ENCODE measurements at places on chromosomes 5 and 9.

DNA sequence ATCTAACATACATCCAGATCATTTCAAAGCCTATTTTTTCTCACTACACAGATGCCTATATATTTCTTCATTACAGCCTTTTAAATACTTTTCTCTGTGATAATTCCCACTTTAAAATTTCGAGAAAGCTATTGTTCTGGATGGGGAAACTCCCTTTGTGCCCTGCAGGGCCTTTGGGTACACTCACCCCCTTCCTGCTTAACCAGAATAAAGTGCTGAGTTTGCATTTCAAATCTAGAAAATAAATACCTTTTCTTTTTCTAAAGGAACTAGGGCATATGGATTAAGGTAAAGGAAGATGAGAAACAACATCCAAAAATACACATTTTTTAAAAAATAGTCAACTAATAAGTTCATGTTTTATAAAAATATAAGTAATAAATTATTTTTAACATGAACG is 323.9 kb downstream of the ADGRV1 start:
- DNase-seq: no peak

GRCh38 chr9:11319538-11319937 is 706.7 kb upstream of the PTPRD start:
- DNase-seq: peak; percentile 9

DNA sequence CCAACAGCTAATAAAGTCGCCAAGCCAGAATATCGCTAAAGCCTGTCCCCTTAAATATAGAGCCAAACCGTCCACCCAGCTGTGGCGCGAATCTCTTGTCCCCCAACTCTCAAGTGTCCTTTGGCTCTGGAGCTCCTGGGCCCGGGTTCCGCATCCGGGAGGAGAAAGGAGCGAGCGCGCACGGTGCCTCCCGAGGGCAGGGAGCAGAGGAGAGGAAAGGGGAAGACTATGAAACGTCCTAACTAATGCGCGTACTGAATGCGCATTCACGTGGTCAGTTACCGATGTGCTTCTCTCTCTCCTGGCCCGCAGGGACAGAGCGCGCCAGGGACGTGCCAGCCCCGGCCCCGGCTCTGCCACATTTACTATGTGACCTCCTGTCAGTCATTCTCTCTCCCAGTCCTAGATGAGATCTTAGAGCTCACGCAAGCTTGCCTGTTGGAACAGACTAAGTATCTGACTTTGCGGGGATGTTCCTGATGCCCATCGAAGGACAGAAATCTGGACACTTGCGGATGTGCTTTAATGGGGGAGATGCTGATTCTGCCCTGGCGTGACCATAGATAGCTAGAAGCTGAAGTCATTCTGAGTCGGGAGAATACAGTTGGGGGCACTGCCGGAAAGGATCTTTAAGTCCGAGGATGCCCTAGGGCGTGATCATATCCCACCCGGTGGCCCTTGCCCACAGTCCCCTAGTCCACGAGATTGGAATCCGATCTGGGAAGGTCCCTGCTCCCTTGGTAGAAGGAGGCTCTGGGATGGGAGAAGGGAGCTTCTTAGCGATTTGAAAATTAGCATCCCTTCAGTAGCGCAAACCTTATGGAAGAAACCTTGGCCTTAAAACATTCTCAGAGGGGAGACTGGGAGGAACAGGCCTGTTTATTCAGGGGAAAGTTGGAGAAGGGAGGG is 5.7 kb upstream of the EBF1 start:
- DNase-seq: peak; percentile 25

GRCh38 chr9:137245450-137246421 is 4.6 kb downstream of the TUBB4B start:
- no peak for DNase-seq

DNA sequence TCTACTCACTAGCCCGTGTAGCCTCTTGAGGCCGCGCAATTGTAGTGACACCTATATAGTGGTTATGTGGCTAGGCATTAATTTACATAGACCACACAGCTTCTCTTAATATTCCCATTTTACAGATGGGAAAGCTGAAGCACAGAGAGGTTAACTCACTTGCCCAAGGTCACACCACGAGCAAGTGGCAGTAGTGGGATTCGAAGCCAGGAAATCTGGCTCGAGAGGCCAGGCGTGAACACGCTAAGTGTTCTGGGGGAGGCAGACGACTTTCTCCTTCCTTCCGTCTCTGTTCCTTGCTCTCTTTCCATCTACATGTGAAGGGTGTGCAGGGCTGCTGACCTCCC is 49.8 kb upstream of the IER5L start:
- no peak for DNase-seq

DNA sequence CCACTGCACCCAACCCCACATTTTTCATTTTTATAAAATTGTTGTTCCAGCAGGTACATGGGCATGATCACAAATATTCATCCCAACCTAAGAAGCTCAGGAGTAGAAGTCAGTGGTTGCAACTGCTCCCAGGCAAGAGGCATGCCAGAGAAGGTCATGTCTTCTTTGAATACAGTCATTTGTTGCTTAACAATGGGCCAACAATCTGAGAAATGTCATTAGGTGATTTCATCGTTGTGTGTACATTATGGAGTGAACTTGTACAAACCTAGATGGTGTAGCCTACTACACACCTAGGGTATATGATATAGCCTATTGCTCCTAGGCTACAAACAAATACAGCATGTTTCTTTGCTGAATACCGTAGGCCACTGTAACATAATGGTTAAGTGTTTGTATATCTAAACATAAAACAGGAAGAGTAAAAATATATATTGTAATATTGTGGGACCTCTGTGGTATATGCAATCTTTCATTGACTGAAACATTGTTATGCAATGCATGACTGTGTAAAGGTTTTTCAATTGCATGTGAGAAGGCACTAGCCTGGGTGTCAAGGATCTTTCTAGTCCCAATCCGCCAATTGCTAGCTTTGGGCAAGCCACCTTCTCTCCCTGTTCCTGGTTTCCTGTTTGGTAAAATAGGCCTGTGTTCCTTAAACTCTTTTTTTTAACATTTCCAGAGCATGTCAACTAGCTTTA is 27.6 kb downstream of the ATP10B start:
- no peak for DNase-seq

- no peak for DNase-seq
These were observed 3.8 kb downstream of the PDCD1LG2 start for GRCh38 chr9:5513966-5514616.

GRCh38 chr5:7653046-7653445 is 197.9 kb downstream of the CFAP90 start:
- DNase-seq: no peak

DNA sequence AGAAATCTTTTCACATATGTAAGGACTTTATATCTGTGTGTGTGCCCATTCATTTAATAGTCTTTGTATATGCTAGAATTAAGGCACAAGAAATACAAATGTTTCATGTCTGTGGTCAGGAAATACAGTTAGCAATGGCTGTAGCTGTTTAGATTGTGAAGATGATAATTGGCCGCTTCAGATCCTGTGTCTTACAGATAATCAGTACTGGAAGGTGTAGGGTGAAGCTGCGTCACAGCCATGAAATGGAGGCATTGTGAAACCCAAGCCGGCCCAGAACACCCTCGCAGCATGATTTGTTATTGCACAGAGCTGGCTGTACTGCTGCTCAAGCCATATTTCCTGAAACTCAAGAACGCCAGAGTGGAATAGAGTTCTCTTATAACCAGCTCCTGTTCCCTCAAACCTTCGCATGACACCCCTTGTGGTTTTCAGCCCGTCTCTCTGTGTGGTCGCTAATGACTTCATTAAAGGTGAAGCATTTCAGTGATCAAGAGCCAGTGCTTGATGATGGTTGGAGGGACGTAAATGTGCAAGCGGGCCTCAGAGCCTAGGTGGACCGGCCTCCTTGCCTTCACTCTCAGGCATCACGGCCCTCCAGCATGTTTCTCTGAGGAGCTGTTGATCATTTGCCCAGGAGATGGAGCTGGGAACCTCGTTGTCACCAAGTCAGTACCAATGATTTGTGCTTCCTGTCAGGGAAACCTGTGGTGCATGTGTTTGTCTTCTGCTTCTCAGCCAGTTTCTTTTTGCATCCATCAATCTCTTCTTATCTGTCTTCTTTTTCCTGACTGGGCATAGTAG is 80.1 kb downstream of the F2RL2 start:
- DNase-seq: peak; percentile 21

- no peak for DNase-seq
These were observed 243.0 kb downstream of the PIK3R1 start for GRCh38 chr5:68458416-68459021.

DNA sequence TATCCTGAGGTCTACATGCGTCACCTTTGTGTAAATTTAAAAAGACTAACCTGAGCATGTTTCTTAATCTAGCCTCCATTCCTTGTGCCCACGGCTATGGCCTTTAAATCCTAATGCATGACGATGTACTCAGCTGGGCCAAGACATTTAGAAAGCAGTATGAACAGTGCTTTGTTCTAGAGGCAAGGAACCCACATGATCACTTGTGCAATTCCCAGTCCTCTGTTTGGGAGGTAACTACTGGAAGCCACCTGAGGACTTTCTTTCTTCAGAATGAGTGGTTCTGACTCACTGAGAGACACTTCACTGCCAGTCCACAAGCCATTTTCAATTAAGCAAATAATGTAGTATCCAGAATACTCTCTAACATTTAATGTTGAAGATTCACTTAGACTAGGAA is 181.3 kb downstream of the RAB3C start:
- no peak for DNase-seq

DNA sequence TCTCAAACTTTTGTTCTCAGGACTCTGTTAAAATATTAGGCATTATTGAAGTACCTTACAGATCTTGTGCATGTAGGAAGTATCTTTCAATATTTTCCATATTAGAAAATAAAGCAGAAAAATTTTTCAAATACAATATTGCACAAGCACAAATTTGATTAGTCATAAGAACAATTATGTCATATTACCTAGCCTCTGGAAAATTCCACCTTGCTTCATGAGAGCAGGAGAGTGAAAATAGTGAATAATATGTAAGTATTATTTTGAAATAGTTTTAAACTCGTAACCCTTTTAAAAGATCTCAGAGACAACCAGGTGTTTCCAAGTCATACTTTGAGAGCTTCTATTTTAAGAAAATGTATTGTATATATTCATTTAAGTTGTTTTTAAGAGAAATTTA is 1672.9 kb upstream of the ACO1 start:
- DNase-seq: no peak

DNA sequence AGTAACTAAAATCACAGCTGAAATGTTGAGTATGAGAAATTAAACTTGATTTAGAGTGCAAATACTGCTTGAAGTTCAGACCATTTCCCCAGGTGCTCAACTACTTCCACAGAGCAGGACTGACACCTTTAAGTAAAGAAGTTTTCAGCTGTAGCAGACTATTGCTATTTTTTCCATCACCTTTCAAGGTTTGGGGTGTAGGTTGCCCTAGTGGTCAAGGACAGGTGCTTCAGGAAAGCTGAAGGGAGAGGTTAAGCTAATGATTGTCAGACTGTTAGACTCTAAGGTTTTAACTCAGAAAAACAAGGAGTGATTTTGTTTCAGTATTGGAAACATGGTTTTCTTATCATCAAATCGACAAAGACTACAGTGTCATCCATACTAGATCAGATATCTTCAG is 162.1 kb downstream of the CCDC192 start:
- DNase-seq: no peak

DNA sequence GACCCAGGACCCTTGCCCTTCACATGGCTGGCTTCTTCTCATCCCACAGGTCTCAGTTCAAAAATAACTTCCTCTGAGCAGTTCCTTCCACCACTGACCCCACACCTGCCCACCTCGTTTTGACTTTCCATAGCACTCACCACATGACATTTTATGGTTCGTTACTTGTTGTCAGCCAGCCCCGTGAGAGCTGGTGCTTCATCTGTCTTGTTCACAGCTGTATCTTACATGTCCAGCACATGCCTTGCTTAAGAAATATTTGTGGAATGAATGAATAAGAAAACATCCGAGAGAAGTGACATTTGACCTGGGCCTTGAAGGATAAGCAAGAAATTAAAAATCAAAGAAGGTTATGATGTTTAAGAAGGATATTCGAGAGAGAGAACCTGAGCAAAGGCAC is 193.9 kb downstream of the RFK start:
- DNase-seq: no peak

- DNase-seq: no peak
These were observed 29.1 kb downstream of the JADE2 start for GRCh38 chr5:134554319-134555222.

DNA sequence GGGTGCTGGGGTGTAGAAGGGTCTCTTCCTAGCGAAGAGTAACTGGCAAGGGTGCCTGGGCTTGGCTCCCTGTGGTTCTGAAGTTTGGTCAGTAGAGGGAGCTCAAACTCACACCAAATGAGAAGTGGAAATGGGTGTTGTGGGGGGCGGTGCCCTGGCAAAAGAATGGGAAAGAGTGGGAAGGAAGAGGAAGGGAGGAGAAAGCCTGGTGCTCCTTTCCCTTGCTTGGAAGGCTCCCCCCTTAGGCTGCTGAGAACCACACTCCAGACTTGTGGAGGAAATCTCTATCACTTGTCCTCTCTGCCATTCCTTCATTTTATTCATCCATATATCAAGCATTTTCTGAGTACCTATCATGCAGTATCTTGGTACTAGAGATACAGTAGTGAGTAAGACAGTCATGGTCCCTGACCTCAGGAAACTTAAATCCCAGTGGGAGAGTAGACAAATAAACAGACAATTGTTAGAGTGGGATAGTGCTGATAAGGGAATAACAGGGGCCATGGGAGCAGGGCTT is 13.0 kb downstream of the SLC4A9 start:
- peak; percentile 75 for DNase-seq

DNA sequence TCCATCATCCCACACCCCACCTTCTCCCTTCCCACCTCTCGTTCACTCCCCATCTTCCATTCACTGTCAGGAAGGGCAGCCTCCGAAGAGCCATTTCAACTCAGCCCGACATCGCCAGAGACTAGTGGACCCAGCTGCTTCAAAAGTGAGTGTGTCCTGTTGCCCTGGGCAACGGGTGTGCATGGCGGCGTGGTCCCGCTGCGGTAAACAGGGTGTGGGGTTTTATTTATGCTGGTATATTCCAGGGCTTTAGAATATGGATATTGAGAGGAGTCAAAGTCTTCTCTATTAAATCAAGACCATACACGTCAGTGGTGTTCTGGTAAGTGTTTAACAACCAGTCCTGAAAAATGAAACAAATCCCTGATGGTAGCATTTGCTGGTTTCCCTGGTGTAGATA is 274.5 kb downstream of the MAST4 start:
- DNase-seq: no peak

GRCh38 chr5:179123491-179124272 is 63.5 kb downstream of the ZNF354C start:
- no peak for DNase-seq

DNA sequence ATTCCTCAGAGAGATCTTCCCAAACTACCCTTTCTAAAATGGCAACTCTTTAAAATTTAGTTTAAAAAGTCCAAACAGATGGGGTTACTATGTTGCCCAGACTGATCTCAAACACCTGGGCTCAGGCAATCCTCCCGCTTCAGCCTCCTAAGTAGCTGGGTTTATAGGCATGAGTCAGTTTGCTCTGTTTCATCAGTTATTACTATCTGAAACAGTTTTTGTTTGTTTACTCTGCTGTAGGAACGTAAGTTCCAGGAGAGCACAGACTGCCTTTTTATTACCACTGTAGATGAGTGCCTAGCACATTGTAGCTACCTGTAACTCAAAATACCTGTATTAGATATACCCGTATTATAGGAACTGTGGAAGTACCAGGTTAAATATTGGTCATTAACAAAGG is 89.4 kb downstream of the UHRF2 start:
- no peak for DNase-seq

GRCh38 chr9:119365291-119366027 is 3.8 kb downstream of the BRINP1 start:
- DNase-seq: peak; percentile 68

All from nephron progenitor cell (in vitro differentiated cells).